Stimulated activated CD8-positive, alpha-beta memory T cell treated with anti-CD3 and anti-CD28 coated beads, Interleukin-4, amount 100 ng/mL, for 4 hours (primary cell): ENCODE measurements at places on chromosomes 13 and 19.

DNA sequence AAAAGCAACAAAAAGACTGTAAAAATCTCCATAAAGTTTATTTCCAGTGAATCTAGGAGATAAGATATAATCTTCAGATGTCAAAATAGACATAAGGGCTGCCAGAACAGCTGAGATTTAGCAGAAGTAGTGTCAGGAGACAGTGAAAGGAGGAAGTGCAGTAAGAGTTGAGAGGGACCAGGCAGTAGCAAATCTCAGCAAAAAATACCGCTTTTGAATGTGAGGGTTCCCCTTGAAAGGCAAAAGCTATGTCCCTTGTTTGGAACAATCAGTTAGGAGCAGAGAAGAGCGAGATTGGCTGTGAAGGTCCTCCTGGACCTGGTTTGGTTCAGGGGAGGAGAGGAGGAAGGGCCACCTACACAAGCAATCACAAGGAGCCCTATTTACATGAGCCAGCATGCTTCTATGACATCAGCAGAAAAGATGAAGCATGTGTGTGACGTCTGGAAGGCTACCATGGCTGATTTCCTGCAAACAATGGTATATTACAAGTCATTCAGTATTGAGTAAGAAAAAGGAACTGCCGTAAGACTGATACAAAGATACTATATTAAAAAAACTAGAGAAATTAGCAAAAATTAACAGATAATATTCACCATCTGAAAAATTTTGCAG lies 98.9 kb upstream of the SIAH3 start:
- no peak for DNase-seq

- DNase-seq: no peak
Measured at GRCh38 chr19:38337360-38337653, 1.7 kb downstream of the CATSPERG start.

DNA sequence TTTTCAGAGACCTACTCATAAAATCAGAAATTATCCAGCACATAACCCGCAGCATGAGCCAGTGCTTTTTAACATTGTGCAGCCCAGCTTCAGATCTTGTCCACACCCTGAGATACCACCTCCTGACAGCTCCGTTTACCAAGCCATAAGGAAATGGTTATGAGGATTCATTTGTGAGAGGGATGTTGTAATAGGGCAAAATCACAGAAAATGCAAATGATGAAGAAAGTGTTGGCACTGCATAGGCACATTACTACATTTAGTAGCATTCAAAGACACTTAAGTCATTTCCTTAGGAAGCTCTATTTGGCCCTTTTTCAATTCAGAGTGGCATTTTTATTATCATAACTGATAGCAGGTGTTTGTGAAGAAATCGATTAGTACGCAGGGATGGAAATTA lies 277.5 kb downstream of the DNAJC15 start:
- DNase-seq: no peak

DNA sequence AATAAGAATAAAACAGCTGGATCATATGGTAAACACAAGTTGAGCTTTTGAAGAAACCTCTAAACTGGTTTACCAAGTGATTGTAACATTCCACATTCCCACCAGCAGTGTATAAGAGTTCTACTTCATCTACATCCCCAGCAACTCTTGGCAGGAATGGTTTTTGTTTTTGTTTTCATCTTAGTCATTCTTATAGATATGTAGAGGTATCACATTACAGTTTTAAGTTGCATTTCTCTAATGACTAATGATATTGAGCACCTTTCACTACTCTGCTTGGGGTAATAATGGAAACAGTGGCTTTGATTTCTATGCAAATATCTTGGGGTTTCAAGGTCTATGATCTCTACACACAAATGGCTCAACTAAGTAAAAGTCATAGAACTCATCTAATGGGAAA lies 614.5 kb downstream of the TBC1D4 start:
- no peak for DNase-seq

- no peak for DNase-seq
Measured at GRCh38 chr13:113843063-113843654, 20.7 kb downstream of the GAS6 start.

GRCh38 chr19:56671613-56671994 lies at the start of gene ZNF835:
ZNF835 (minus strand) TSS chr19:56671757; CDS start chr19:56665198, 6,559 bp downstream.
- peak; percentile 65 for DNase-seq
